ENCODE measurements at places on chromosomes 2 and 18. TPM values are rescaled to one million over a fixed set of nuclear protein-coding genes. Genes with fewer than 3 reads are reported as not detected.
A peak's percentile ranks its signal among the peaks of the same experiment; 100 is the strongest.

TMEM198 gene
- total RNA-seq: 0.85 TPM

MAP2 gene
- total RNA-seq: not detected

ASTL gene
- total RNA-seq: 14.7 TPM

GRCh38 chr18:31977270-31977872, 34.4 kb upstream of the TRAPPC8 start:
- no peaks in the 10 kb centered on the region for H3K27me3 ChIP-seq
- no peaks in the 10 kb centered on the region for H3K4me1 ChIP-seq
- DNase-seq: no peak
- peaks cover 4% of the 10 kb centered on the region for H3K36me3 ChIP-seq
- H3K4me3 ChIP-seq: no peak overlapping the region

DNA sequence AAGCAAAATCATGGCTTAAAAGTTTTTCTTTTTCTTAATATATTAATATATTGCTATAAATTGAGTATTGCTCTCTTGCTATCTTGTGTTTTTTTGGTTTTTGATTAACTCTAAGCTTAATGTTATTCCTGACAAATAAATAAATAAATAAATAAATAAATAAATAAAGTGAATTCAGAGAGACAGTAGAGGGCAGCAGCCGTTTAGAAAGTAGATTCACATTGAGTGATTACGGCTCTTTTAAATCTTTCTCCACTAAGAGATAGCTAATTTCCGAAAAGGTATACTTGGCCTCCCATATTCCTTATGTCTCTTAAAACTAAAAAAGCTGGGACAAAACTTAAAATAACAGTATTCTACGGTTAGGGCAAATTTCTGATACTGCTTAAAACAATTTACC, 34.3 kb downstream of the MSH2 start:
- H3K27ac ChIP-seq: no peak overlapping the region
- DNase-seq: no peak
- H3K4me1 ChIP-seq: no peaks in the 10 kb centered on the region
- H3K36me3 ChIP-seq: peaks cover 19% of the 10 kb centered on the region
- H3K4me3 ChIP-seq: no peak overlapping the region
- no peaks in the 10 kb centered on the region for H3K27me3 ChIP-seq

DNA sequence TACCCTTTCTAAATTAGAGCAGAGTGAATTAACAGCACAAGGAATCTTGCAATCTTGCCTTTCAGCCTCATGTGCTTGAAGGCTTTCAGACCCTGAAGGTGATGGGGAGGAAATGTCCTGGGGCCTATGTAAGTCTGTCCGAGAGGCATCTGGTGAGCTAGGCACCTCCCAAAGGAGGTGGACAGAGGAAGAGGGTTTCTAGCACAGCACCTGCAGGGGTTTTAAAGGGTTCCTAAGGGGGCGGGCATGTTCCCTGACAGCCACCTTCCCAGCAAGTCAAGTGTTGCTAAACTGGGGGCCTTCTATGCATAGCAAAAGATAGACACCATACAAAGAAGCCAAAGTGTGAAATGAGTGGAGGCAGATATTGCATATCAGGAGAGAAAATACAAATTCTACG, 88.5 kb downstream of the CDH2 start:
- H3K27me3 ChIP-seq: no peaks in the 10 kb centered on the region
- H3K36me3 ChIP-seq: no peaks in the 10 kb centered on the region
- no peak for DNase-seq
- H3K4me1 ChIP-seq: no peaks in the 10 kb centered on the region
- no peak overlapping the region for H3K4me3 ChIP-seq
- H3K27ac ChIP-seq: no peak overlapping the region

DNA sequence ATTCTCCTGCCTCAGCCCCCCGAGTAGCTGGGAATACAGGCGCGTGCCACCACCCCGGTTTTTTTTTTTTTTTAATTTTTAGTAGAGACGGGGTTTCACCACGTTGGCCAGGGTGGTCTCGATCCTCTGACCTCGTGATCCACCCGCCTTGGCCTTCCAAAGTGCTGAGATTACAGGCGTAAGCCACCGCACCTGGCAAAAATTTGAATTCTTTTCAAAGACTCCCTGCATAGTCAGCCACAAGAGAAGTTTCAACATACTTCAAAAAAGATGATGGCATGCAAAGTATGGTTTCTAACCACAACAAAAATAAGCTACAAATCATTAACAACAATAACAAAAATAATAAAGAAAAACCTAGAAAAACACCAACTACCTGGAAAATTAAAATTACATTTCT, 22.0 kb downstream of the HYCC2 start:
- peaks cover 50% of the 10 kb centered on the region for H3K36me3 ChIP-seq
- H3K4me3 ChIP-seq: no peak overlapping the region
- no peak overlapping the region for H3K27ac ChIP-seq
- H3K4me1 ChIP-seq: peaks cover 12% of the 10 kb centered on the region
- DNase-seq: no peak

DNA sequence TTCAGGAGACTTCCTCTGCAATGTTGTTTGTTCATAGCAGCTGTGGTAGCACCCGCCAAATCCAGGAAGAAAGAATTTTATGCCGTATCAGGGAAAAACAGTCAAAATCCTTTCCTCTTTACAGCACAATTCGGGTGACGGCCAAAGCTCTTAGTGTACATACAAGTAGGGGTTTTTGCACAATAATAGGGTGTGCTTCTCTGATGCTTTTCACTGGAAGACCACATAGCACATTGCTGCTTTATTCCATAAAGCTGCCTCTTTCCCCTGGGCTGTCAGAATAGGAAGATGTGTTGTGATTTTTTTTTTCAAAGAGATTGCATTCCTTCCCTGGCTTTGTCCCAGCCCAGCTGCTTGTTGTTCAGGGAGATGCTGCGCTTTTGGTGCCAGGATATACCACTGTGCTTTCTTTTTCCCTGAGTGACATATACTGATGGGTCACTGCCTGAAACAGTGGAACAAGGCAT, 27.2 kb upstream of the LANCL1 start:
- H3K4me1 ChIP-seq: peaks cover 4% of the 10 kb centered on the region
- H3K27ac ChIP-seq: no peak overlapping the region
- peaks cover 14% of the 10 kb centered on the region for H3K27me3 ChIP-seq
- H3K4me3 ChIP-seq: peak overlapping the region; percentile 70

DNA sequence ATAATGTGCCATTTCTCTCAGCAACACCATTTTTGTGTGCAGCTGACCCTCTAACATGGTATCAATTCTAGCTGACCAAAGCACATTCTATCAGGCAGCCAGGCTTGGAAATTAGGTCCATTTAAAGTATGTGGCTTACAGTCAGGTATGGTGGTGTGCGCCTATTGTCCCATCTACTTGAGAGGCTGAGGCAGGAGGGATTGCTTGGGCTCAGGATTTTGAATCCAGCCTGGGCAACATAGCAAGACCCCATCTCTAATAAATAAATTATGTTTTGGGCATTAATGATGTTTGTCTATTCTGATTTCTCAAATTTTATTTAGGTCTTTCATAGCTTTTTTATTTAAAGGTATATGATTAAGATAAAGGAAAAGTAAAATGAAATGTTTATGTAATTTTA, 63.3 kb downstream of the DNAJC10 start:
- no peaks in the 10 kb centered on the region for H3K27me3 ChIP-seq
- H3K36me3 ChIP-seq: peaks cover 15% of the 10 kb centered on the region
- H3K27ac ChIP-seq: no peak overlapping the region

DNA sequence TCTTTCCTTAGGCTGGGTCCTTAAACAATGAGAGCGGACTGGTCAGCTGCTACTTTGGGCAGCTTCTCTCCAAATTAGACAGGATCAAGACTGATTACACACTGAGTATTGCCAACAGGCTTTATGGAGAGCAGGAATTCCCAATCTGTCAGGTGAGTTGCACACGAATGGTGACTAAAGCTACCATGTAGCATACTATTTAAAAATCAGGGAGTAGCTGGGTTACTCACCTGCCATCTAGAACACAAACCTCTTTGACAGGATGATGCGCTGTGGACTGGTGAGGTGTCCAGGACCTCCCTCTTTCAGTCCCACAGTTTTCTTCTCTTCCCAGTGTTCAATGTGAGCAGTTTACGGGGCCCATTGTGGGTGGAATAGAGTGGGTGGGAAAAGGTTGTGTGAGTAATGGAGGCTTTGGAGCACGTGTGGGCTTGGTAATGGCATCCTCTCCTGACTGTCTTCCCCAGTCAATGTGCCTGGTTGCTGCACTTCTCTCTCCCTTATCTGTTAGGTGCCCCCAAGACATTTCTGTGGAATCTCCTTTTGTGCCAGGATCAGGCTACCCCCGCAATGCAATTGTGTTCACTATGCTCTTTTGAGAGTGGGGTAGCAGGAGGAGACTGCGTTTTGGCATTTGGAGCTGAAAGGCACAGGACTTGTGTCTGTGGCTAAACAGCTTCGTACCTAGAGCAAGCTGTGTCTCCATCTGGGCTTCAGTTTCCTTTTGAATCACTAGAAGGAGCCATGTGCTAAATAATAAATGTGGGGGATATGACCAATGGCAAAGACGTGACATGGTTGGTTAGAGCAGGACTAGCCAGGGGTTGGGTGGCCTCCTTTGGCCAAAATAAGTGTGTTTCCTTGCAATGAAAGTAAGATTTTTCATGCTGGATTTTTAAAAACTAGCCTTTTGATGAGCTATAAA, 17.7 kb downstream of the SERPINB12 start:
- no peaks in the 10 kb centered on the region for H3K4me1 ChIP-seq
- peaks cover 3% of the 10 kb centered on the region for H3K27me3 ChIP-seq
- H3K27ac ChIP-seq: no peak overlapping the region
- H3K36me3 ChIP-seq: no peaks in the 10 kb centered on the region

DNA sequence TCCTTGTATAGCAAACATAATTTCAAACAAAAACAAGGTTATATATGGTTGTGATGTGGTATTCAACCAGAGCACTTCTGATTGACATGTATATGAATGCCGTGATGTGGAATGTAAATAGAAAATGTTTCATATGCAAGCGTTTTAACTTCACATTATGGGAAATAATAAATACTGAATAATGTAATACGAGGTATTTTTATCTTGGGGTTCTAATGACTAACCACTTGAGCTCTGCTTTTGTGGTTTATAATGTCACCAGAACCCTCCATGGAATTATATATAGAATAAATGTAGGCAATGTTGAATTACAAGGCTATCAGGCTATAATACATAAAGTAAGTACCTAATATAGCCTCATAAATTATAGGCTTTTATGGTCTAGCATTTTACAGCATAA, 72.4 kb downstream of the ZNF521 start:
- H3K27me3 ChIP-seq: peaks cover 13% of the 10 kb centered on the region
- no peaks in the 10 kb centered on the region for H3K4me1 ChIP-seq
- no peaks in the 10 kb centered on the region for H3K36me3 ChIP-seq

- H3K27ac ChIP-seq: no peak overlapping the region
- no peak for DNase-seq
- H3K4me1 ChIP-seq: peaks cover 6% of the 10 kb centered on the region
- H3K4me3 ChIP-seq: no peak overlapping the region
- H3K36me3 ChIP-seq: no peaks in the 10 kb centered on the region
Observed at GRCh38 chr18:44594799-44595467, 85.8 kb upstream of the SETBP1 start.

GRCh38 chr2:181646415-181646987, 10.4 kb downstream of the CERKL start:
- no peak overlapping the region for H3K27ac ChIP-seq
- peaks cover 36% of the 10 kb centered on the region for H3K27me3 ChIP-seq
- no peaks in the 10 kb centered on the region for H3K36me3 ChIP-seq

GRCh38 chr2:11071211-11071610, 84.1 kb upstream of the SLC66A3 start:
- no peaks in the 10 kb centered on the region for H3K36me3 ChIP-seq
- no peaks in the 10 kb centered on the region for H3K4me1 ChIP-seq
- H3K27me3 ChIP-seq: peaks cover 9% of the 10 kb centered on the region
- H3K27ac ChIP-seq: no peak overlapping the region

GRCh38 chr18:13319629-13320028, 101.1 kb downstream of the LDLRAD4 start:
- H3K4me1 ChIP-seq: peaks cover 7% of the 10 kb centered on the region
- peaks cover 18% of the 10 kb centered on the region for H3K36me3 ChIP-seq
- DNase-seq: no peak
- no peak overlapping the region for H3K27ac ChIP-seq

- no peak overlapping the region for H3K27ac ChIP-seq
- no peaks in the 10 kb centered on the region for H3K4me1 ChIP-seq
- H3K36me3 ChIP-seq: no peaks in the 10 kb centered on the region
- no peaks in the 10 kb centered on the region for H3K27me3 ChIP-seq
Observed at GRCh38 chr2:142786918-142787702, 90.4 kb upstream of the KYNU start.

DNA sequence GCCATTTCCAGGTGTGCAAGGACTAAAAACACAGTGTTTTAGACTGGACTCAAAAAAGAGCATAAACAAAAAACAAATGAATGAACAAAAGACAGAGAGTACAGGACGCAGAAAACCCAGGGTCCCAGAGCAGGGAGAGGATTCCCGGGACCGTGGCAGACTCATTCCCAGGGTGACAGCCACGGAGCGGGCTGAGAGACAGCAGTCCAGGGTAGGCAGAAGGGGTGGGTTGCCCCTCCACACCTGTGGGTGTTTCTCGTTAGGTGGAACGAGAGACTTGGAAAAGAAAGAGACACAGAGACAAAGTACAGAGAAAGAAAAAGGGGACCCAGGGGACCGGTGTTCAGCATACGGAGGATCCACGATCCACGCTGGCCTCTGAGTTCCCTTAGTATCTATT, 273.4 kb downstream of the EIPR1 start:
- DNase-seq: no peak
- peaks cover 8% of the 10 kb centered on the region for H3K4me1 ChIP-seq
- no peak overlapping the region for H3K4me3 ChIP-seq
- H3K27ac ChIP-seq: no peak overlapping the region
- peaks cover 20% of the 10 kb centered on the region for H3K27me3 ChIP-seq
- no peaks in the 10 kb centered on the region for H3K36me3 ChIP-seq

Measured in activated naive CD8-positive, alpha-beta T cell treated with anti-CD3 and anti-CD28 coated beads, Interleukin-2, amount 10 ng/mL, durations not matched to agents 7 days and 5 days (primary cell).